ENCODE measurements at places on chromosomes 2 and 18. TPM values are rescaled to one million over a fixed set of nuclear protein-coding genes. Genes with fewer than 3 reads are reported as not detected.

The SP5 gene
- 0.92 TPM for total RNA-seq

The SLC4A5 gene
- 3.6 TPM for total RNA-seq

The RGPD4 gene
- total RNA-seq: 0.19 TPM

The SNTG2 gene
- total RNA-seq: 1.0 TPM

DNA sequence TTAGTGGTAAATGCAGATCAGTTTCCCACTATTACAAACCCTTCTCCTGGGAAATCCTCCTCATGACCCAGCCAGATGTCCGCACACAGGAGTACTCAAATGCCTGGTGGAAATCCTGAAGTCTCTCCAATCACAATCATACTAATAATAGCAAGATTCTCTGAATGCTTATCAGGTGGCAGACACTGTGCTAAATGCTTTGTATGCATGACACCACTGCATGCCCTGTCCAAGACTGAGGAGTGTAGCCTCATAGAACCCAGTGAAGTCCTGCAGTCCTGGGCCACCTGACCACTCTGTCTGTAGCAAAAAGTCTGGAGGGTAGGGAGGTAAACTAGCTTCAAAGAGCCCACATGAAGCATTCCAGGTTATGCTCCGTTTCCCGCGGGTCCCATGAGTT lies 434.8 kb upstream of the CHST9 start:
- no peak for DNase-seq

GRCh38 chr18:23114171-23114881 lies 21.0 kb upstream of the CABLES1 start:
- DNase-seq: no peak

- no peak for DNase-seq
These were observed 506.7 kb downstream of the NUP35 start for GRCh38 chr2:183630964-183631363.

DNA sequence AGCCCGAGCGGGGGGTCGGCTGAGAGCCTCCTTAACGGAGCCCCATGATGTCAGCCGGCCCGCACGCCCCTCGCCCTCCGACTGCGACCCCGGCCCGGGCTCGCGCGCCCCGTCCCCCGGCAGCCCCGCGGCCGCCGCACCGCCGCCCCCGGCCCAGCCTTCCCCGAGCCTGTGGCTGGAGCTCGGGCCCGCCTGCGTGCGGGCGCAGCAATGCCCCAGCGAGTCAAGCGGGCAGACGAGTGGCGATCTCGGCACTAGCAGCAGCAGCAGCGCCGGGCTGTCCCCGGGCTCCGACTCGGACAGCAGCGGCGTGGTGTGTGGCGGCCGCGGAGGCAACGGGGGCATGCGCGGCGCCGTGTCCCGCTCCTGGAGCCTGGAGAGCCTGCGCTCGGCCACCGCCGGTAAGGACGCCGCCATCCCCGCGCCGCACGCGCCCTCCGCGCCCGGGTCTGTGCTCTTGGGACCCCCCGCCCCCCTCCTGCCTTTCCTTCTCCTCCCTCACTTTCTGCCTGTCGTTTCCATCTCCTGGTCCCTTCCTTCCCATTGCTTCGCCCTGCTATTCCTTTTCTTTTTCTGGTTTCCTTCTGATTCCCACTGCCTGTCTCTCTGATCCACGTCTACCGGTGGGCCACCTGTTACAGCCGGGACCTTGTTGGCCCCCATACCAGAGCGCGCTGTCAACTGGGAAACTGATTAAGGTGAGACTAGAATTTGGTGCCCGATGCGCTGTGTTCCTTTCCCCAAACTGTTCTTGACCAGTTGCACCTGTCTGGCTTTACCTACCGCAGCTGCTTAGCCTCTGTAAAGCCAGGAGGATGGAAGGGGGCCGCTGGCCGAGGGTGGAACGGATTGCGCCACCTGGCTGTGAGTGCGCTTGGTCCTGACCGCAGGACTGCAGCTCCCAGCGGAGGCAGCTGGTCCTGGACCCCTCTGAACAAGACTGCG lies 127.4 kb downstream of the ARHGEF4 start:
- no peak for DNase-seq

DNA sequence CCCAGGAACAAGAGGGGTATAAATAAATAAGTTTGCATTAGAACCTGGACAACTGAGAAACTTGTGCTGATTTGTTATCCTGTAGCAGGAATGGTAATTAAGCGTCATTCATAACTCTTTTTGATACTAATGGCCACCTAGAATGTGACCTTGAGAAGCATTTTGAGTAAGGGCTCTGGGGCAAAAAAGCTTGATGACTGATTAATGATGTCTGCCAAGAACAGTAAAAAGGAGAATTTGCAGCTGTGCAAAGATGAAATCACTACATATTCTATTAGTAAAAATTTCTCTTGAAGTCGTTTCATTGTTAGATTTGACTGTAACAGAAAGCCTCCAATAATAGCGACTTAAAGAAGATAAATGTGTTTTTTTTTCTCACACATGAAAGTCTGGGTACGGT lies 157.7 kb downstream of the PRKCE start:
- DNase-seq: no peak

GRCh38 chr2:132620115-132620514 lies 49.9 kb downstream of the LYPD1 start:
- no peak for DNase-seq

DNA sequence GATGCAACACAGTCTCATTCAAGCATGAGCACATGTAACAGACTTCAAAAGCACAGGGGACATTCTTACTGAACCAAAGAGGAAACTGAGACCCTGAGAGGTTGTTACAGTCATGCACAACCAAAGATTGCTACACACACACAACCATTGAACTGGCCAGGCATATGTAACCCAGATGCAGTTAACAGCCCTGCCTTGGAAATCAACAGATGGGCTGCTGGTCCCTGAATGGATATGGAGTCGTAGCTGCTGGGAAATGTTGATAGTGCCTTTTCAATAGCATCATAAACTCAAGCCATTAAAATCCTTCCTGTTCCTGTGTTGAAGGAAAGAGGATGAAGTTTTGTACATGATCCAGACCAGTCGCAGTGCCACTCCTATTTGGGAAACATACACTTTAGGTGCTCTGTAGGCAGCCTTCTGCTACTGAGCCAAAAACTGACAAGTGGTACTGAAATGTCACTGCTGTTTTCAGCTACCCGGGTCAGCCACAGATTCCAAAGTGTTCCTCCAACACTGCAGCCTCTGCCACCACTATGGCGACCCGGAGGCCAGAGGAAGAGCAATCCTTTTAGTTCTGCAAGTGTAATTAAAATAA lies 143.9 kb downstream of the CCBE1 start:
- no peak for DNase-seq

- DNase-seq: no peak
These were observed 272.2 kb downstream of the C1D start for GRCh38 chr2:67790622-67791021.

DNA sequence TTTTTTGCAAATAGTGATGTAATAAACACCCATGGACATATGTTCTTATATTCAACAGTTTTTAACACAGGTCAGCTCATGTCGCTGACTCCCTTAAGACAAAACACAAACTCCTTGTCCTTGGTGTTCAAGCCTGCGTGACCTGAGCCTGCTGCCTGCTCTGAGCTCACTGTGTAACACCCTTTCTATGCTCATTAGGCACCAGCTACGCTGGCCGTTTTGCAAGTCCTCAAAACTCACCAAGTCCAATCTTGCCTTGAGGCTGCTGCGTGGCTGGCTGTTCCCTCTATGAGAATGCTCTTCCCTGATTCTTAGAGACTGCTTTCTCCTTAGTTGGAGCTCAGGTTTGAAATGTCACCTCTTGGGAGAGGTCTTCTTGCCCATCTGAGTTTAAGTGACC lies 100.5 kb upstream of the GLI2 start:
- peak; percentile 65 for DNase-seq

DNA sequence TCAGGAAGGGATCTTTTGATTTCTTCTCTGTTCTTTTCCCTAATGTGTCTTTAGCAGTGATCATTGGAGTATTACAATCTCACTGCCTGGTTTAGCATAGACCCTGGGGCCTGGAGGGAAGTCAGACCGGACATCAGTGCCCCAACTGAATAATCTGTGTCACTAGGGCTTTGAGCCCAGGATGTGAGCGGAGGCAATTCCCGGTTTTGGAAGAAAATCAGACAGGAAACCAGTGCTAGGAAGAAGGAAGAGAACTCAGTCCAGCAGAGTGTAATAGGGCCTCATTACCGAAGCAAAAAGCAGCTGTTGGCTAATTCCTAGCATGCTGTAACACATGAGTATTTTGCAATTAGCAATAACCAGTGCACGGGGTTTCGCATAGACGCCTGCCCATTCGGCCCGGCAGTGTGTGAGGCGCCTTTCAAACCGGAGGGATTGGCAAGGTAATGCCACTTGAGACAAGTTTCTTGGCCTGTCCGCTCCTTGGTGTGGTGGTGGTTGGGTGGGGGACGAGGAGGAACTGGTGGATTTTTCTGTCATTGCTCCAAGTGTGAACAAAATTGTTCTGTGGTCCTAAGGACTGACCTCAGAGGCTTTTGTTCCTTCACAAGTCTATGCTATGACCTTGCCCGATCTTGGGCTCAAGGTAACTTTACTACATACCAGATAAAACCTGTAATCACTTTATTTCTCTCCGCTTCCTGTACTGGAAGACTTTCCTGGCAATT lies 2.8 kb downstream of the FOSL2 start:
- peak; percentile 80 for DNase-seq
